Activated effector memory CD4-positive, alpha-beta T cell treated with Interleukin-2 at 50 U/mL for 16 hours (primary cell): ENCODE measurements at places on chromosomes 13 and 19.

DNA sequence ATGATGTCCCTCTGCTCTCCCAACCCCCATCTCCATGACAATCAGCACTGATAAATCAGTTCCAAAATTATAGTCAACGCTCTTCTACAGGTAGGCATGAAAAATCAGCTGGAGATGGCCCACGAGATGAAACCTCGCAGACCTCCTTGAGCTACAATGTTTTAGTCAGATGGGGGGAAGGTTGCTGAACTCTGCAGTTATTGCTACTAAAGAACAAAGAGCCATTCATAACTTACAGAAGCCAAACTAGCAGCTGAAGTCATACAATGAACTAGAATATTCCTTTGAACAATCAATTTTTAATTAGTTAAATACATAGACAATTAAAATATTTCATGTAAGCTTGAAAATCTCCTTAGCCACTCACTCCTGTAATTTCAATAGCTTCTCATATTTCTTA, 179.2 kb downstream of the NHLRC3 start:
- no peak for DNase-seq

DNA sequence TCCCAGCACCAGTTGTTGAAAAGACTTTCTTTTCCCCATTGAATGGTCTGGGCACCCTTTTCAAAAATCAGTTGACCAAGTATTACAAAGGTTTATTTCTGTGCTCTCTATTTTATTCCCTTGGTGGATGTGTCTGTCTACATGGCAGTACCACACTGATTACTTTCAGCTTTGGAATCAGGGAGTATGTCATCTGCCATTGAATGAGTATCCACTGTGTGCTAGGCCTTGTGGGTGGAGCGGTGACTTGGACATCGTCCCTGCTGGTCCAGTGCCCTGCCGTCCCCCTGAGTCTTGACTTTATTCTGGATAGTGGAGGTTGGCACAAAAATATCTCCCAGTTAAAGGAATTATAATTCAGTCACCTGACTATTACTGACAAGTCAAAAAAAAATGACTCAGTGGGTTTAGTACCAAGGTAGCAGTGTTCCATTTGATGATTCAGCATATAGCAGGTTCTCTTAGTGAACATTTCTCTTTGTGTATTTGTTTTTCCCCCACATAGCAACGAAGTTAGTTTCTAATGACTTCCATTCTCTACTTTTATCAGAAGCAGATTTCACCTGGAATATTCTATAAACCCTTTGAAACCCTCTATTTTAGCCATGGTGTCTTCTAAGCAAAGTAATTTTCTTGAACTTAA, 3.9 kb downstream of the UPF3A start:
- no peak for DNase-seq

DNA sequence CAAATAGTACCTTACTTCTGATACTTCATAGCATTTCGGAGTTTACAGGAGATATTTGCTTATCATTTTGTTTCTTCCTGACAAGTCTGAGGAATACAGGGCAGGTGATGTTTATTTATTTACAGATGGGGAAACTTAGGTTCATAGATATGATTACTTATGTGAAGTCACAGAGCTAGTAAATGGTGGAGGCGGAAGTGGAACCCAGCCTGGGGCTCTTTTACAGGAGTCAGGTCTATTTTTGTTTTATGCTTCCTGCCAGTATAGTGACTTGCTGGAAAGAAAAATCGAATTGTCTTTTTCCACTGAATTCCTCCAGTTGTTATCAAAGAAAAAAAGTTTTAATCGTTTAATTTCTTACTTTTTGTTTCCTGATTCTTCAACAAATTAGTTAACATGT, 66.5 kb downstream of the DGKH start:
- DNase-seq, result no peak

DNA sequence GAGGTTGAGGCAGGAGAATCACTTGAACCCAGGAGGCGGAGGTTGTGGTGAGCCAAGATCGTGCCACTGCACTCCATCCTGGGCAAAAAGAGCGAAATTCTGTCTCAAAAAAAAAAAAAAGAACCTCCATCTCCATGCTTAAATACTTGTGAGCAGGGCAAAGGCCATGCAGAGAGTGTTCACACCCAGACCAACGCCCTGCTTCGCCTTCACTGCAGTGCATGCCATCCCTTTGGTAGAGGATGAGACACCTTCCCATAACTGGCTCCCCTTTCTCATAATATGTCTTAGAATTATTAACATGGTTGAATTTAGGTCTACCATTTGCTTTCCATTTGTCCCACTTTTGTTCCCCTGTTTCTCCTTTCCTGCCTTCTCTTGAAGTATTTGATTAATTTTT, 15.4 kb downstream of the BBC3 start:
- no peak for DNase-seq

DNA sequence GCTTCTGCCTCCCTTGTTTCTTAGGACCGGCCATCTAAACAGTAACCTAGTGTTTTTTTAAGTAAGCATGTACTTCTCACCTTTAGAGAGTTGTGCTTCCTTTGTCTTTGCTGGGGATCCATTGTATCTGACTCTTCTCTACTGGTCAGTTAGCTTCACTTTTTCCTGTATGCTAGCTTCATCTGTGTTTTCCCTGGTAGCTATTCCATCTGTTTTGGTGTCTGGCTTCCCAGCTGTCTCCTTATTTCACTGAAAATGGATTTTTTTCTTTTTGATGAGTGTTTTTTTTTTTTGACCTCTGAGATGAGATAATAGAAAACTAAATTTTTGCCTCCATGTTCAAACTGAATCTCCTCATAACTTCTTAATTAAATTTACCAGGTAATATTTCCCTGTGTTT, 637.0 kb upstream of the SLC10A2 start:
- no peak for DNase-seq

GRCh38 chr13:111312944-111313590, 7.4 kb upstream of the TEX29 start:
- DNase-seq, result no peak

GRCh38 chr13:87206708-87207107, 464.5 kb upstream of the SLITRK5 start:
- no peak for DNase-seq

DNA sequence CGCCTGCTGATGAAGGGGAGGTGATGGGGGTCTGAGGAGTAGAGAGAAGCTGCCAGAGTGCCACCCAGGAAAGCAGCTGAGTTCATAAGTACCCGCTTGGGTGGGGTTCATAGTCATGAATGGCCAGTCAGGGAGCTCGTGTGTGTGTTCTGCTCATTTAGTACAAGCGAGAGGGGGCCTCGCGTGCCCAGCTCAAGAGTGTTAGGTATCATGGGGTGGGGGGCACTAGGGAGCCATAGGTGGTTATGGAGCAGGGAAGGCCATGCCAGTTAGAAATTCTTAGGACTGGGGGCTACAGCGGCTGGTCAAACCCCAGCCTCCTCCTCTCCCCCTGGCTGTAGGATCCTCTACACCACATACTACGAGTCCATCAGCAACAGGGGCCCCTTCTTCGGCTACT, 46.8 kb downstream of the CD320 start:
- DNase-seq, result no peak

DNA sequence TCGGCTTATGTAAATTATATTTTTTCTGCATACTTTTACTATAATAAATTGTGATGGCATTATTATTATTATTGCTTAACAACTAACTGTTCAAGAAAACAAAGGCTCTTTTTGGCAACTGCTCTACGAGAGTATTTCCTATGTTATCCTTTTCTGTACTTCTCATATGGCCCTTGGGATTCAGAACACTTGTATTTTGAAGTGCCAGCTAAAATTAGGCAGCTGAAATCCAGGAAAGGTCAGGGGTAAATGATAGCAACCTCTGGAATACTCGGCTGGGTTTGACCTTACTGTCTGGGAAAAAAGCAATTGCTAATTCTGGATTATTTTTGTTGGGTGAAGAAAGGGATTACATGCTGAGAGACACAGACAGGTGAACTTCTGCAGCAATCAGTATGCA, 23.9 kb downstream of the EDNRB start:
- DNase-seq, result no peak

- DNase-seq, result no peak
These were observed 13.5 kb upstream of the CCDC97 start for GRCh38 chr19:41296433-41296871.

DNA sequence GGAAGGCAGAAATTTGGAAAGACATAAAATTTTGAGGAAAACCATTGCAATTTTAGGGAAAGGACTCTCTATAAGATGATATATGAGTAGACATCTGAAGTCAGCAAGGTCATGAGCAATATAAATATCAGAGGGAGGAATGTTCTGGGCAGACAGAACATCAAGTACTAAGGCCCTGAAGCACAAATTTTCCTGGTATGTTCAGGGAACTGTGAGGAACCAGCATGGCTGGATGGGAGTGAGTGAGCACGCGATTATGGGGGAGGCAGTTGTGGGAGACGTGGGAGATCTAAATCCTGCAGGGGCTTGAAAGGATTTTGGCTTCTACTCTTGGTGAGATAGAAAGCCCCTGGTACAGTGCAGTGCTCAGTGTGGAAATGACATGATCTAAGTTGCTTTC, 112.0 kb downstream of the TBC1D4 start:
- no peak for DNase-seq

- DNase-seq, result no peak
These were observed 857 bp upstream of the MAP2K7 start for GRCh38 chr19:7902796-7903243.

- DNase-seq, result no peak
These were observed 102.9 kb downstream of the SHISA2 start for GRCh38 chr13:25948910-25949309.

GRCh38 chr19:46629546-46630025, 4.7 kb upstream of the PTGIR start:
- no peak for DNase-seq

DNA sequence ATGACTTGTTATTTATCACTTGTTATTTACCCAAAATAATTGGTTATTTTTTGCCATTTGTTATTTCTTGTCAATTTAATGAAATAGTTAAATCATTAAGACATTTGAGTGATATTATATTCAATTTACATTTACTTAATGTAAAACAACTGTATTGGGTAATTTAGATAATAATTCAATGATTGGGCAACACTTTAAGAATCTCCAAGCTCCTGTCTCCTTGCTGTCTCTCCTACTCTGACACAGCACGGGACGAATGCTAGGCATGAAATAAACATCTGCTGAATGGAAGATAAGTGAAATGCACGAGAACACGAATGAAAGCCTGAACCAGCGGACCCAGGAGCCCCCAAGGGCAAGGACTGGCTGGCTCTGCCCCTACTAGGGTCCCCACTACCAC, 5.7 kb upstream of the PPP6R1 start:
- DNase-seq, result no peak
